ENCODE measurements at places on chromosomes 5 and 9.

GRCh38 chr5:133494923-133495246 lies 117.5 kb downstream of the FSTL4 start:
- no peak for DNase-seq

DNA sequence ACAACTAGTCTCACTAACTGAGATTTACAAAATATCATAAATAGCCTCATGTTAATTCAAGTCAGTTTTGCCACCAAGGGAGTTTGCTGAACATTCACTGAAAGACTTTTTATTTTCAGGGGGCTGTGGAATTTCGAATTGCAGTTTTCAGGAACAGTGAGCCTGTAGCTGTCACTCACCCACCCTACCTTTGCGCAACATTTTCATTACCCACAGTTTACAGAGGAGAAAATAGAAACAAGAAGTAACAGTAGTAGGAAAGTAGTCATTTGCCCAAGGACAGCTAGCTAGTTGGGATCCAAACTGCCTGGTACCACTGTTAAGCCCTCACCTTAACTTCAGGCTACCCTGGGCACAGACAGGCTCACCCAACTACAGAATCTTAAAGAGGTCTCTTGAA lies 154.1 kb downstream of the ADAMTS12 start:
- no peak for DNase-seq

DNA sequence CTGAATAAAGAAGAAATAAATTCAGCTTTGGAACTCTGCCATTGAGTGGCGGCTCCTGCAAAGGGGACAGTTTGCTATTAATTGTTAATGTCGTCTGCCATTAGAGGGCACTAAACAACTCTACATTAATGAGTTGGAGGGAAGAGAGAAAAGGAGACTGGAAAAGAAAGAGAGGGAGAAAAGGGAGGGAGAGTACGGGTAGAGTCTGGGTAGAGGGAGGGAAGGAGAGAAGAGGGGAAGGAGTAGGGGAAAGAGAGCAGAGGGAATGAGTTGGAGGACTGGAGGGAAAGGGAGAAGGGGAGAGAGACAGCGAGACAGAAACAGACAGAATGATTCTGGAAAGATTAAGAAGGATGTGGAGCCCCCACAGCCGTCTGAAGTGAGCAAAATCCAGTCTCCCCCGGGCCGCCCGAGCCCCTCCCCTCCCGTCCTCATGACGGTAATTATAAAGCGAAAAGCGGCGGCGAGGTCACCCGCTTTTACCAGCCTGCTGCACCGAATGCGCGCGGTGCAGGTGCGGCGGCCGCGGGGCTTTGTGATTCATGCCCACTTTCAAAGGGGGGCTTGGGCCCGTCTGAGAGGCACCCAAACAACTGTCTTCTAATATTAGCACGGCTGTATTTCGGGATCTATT lies 1.9 kb upstream of the FST start:
- DNase-seq: peak; percentile 34

- no peak for DNase-seq
These were observed 88.0 kb downstream of the LURAP1L start for GRCh38 chr9:12862611-12863410.

GRCh38 chr5:177099422-177100093 lies 12.8 kb downstream of the FGFR4 start:
- DNase-seq: no peak

DNA sequence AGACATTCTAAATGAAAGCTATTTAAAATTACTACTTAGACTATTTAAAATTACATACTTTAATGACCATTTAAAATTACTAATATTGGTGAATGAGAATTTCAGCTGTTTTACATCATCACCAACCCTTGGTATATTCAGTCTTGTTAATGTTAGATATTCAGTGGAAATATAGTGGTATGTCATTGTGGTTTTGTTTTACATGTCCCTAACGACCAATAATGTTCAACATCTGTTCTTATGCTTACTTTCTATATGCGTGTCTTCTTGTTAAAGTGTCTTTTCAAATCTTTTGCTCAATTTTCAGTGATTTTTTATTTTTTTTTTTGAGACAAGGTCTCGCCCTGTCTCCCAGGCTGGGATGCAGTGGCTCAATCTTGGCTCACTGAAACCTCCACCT lies 279.3 kb upstream of the TARS1 start:
- no peak for DNase-seq

- DNase-seq: no peak
These were observed 41.6 kb downstream of the CLINT1 start for GRCh38 chr5:157817387-157817702.

GRCh38 chr5:92922231-92922967 lies 658.6 kb downstream of the NR2F1-AS1 start:
- DNase-seq: no peak

- no peak for DNase-seq
These were observed 8.9 kb upstream of the NUP214 start for GRCh38 chr9:131116281-131117120.

GRCh38 chr5:132787076-132787475 lies 10.0 kb upstream of the SEPTIN8 start:
- no peak for DNase-seq

- DNase-seq: no peak
These were observed 104.7 kb upstream of the SSBP2 start for GRCh38 chr5:81855591-81855990.

- no peak for DNase-seq
These were observed 37.1 kb upstream of the RAPGEF6 start for GRCh38 chr5:131671994-131672655.

GRCh38 chr5:76863001-76863400 lies 13.2 kb downstream of the S100Z start:
- DNase-seq: no peak

DNA sequence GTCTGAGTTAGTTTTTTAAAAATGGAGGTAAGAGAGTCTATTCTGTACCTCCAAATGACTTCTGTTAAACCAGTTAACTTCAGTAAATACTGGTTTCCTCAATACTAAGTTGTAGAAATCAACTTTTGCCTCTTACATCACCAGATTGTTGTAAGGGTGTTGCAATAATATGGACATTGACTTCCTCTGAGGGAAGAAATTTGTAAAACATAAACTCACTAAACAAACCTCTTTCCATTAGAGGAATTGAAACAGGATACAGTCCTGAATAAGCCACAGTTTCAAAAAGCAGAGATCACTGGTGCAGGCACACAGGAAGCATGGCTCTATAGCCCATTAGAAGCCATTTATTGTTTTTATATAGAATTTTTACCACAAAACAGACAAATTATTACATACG lies 32.7 kb upstream of the SLCO6A1 start:
- no peak for DNase-seq

- no peak for DNase-seq
These were observed 146.0 kb downstream of the ADCY2 start for GRCh38 chr5:7541898-7542297.

GRCh38 chr5:135373736-135374515 lies 25.1 kb downstream of the MACROH2A1 start:
- DNase-seq: no peak

DNA sequence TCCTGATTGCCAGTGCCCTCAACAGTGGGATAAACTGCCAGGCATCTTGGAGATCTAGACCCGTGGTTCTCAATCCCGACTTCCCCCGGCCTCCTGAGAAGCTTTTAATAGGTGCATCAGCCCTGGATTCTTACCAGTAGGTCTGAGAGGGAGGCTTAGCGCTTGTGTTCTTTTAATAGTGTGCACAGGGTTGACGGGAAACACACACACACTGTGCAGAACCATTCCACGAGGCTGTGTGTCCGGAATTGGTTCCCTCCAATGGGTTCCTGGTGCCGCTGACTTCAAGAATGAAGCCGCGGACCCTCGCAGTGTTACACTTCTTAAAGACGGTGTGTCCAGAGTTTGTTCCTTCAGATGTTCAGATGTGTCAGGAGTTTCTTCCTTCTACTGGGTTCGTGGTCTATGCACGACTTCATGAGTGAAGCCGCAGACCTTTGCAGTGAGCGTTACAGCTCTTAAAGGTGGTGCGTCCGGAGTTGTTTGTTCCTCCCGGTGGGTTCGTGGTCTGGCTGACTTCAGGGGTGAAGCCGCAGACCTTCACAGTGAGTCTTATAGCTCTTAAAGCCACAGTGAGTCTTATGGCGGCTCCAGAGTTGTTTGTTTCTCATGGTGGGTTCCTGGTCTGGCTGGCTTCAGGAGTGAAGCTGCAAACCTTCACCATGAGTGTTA lies 46.6 kb upstream of the PRSS3 start:
- DNase-seq: no peak

- peak; percentile 69 for DNase-seq
These were observed 21.3 kb downstream of the KCTD16 start for GRCh38 chr5:144191998-144192397.

- no peak for DNase-seq
These were observed 90.2 kb downstream of the F2RL2 start for GRCh38 chr5:76532973-76533372.

- peak; percentile 1 for DNase-seq
These were observed 106.9 kb upstream of the ST8SIA4 start for GRCh38 chr5:101009758-101010519.

- DNase-seq: no peak
These were observed 234.4 kb downstream of the CDH18 start for GRCh38 chr5:19753579-19753978.

DNA sequence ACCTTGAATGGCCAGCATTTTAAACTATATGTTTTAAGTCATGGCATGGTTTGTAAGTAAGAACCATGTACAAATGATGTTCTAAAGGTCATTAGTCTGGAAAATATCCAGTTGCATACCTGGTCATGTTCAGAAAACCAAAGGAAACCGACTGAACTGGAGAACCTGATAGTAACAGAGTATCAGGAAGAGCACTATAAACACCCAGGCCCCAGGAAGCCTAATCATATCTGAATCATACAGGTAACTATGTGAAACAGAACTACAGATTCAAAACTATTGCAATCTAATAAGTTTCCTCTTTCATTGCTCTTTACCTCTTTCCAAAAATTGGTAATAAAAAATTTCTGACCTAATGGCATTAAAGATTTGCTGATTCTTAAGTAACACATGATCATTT lies 500.3 kb downstream of the ARHGEF28 start:
- no peak for DNase-seq

GRCh38 chr9:4674783-4675182 lies 4.6 kb upstream of the CDC37L1 start:
- DNase-seq: no peak

DNA sequence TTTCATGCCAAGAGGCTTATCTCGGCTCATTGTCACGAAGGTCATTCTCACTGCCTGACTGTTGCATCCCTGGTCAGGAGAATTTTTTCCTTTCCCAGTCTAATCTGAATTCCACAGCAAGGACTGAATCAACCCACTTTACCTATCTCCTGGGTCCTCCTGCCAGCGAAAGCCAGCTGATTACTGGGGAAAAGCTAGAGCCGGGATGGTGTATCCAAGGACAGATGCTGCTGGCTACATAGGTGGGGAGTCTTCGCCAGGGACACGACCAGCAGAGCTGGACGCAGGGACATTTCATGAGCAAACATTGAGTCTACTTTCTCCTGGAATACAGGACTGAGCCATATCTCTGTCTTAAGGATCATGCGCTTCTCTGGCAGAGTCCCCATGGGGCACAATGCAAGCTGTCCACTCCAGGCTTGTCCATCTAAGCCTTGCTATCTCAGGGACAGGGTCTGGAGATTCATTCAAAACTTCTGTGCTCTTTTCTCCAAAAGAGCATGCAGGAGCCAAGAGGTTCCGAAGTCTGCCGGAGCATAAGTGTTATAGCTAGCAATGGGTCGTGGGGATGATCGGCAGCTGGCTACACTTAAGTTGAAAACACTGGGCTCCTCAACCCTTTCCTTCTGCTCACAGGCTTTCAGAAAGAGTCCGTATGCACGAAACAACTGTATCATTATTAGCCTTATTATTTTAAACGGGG lies 6.5 kb upstream of the HAND1 start:
- no peak for DNase-seq

DNA sequence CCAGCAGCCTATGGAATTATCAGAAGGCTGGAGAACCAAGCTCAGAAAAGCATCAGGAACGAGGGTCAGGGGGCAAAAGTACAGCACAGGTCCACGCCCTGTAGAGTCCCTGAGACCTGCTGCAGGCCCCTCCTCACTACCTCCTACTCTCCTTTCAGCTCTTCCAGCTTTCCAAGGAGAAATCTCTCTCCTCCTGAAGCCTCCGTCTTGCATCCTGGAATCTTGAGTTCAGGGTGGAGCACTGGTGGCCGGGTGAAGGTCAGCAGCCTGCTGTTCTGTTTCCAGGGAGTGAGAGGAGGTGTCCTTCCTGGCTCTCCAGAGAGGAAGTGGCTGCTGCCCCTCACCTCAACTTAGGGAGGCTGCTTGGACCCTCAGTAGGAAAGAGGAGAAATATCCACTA lies 342.3 kb downstream of the ZSWIM6 start:
- no peak for DNase-seq

DNA sequence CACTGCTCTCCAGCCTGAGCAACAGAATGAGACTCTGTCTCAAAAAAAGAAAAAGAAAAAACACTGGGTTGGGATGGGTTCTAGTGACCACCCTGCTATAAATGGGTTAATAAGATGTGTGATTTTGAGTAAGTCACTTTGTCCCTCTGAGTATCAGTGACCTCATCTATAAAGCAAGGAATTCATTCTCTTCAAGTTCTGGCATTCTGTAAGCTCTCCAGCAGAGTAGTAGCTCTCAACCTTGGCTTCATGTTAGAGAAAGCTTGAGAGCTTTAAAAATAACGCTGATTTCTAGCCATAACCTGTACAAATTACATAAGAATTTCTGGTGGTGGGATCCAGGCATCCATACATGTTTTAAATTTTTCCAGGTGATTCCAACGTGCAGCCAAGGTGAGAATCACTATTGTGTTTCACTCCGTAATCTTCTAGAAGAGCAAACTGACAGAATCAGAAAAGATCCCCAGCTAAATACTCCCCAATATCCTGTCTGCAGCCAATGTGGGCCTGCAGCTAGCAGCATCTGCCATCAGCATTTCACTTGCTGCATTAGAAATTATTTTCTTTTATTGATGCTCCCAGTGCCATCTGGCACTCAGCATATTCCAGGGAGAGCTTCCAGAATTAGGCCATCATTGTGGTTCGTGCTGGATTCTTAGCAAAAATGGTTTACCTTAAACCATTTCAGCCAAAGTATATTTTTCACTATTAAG lies 109.4 kb downstream of the FEM1C start:
- no peak for DNase-seq

DNA sequence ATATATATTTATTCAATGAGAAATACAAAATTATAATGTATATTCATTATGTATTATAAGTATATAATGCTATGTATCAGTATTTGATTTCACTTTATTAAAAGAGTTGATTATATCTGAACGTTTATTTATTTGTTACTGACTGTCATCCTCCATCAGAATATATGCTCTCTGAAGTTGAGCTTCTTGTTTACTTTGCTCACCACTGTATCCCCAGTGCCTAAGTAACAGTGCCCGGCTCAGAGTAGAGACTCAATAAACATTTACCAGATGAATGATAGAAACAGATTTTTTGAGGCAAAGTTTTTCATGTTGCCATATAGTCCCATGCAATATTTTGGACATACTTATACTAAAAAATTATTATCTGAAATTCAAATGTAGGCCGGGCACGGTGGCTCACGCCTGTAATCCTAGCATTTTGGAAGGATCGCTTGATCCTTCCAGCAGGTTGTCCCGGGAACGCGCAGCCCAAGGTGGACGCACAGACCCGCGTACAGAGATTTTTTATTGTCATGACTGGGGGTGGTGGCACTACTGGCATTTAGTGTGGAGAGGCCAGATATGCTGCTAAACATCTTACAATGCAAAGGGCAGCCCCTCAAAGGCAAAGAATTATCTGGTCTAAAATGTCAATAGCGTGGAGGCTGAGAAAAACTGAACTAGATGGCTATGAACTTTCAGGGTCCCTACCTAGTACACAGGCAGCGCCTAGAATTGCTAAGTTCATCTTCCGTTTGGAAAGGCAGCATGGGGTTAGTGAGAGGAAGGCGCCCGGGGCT lies 761 bp upstream of the DNAJC25 start:
- DNase-seq: no peak

GRCh38 chr5:3345195-3345594 lies 250.4 kb upstream of the IRX1 start:
- DNase-seq: no peak

Data from germinal center (tissue), 1 donor.